Tibial nerve (tissue), 4 donors: ENCODE measurements at places on chromosomes 16 and 17. TPM values are rescaled to one million over a fixed set of nuclear protein-coding genes. Genes with fewer than 3 reads are reported as not detected.

The UBE2Z gene
- 63.8 TPM for total RNA-seq

The NSF gene
- total RNA-seq, result 31.8 TPM

The KRTAP3-1 gene
- total RNA-seq, result not detected

The CYB5B gene
- 45.9 TPM for total RNA-seq

- DNase-seq, result no peak
Measured at GRCh38 chr17:16820161-16820877, 130.3 kb downstream of the CCDC144A start.

DNA sequence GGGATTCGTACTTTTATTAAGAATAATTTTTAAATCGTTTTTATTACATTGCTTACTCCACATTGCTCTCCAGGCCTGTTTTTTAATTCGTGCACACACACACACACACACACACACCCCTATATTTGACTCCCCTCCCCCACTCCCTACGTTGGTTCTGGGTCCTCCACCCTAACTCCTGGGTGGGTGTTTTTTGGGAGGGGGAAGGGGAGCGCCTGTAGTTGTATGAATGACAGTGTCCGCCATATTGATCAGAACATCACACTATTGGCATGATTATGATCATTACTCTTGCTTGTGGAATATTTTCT lies 1.3 kb downstream of the GNAO1 start:
- no peak for DNase-seq

DNA sequence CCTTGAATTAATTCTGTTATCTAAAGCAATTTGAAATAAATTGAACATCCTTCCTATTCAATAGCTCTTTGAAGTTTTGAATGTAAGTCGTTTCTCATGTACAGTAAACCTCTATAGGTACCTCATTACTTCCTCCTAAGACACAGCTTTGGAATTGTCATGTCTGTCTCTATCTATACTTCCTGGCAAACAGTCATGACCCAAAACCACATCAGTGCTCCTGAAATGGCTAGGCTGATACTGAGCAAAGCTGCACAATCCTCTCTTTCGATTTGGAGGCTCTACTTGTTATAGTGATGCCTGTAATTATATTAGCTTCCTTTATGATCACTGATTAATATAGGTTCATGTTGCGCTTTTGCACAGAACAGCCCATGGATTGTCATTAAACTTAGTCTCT lies 110.1 kb downstream of the ADAMTS18 start:
- DNase-seq, result no peak

The CARD14 gene
- 4.4 TPM for total RNA-seq

The TAT gene
- not detected for total RNA-seq

- no peak for DNase-seq
Measured at GRCh38 chr16:533391-534123, 6.0 kb downstream of the CAPN15 start.

DNA sequence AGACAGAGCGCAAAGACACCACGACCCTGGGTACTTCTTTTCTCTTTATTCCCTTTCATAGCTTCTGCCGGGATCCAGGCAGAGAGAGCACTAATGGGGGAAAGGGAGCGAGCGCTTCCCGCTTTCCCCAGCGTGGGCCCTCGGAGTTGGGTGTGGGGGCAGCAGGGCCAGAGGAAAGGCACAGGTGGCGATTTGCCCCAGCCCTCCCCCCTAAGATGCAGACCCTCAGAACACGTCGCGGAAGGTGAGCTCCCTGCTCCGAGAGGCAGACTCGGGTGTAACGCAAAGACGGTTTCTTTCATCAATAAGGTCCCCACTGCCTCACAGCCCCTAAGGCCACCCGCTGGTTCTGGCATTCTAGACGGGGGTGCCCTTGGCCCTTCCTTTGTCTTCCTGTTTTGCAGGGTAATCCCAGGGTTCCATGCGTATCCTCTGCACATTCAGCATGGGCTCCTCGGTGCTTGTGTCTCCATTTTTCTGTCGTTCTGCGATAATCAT lies 570 bp upstream of the NME3 start:
- DNase-seq, result no peak

GRCh38 chr17:41082626-41083025 lies 1.3 kb upstream of the KRTAP4-7 start:
- DNase-seq, result no peak

The THUMPD1 gene
- total RNA-seq, result 58.4 TPM

DNA sequence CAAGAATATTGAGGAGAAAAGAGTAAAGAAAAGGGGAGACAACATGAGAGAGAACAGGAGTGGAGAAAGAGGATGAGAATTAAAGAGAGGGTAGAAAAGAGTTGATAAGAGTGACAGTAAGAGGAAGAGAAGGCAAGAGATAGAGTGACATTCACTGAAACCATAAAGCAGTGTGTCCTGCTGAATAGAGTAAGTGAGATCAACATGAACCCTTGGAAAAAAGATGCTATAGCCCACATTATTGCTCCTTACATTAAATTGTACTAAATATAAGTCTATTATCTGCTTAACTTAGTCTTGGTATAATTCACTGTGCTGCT lies 489.5 kb downstream of the SHISA9 start:
- DNase-seq, result no peak

DNA sequence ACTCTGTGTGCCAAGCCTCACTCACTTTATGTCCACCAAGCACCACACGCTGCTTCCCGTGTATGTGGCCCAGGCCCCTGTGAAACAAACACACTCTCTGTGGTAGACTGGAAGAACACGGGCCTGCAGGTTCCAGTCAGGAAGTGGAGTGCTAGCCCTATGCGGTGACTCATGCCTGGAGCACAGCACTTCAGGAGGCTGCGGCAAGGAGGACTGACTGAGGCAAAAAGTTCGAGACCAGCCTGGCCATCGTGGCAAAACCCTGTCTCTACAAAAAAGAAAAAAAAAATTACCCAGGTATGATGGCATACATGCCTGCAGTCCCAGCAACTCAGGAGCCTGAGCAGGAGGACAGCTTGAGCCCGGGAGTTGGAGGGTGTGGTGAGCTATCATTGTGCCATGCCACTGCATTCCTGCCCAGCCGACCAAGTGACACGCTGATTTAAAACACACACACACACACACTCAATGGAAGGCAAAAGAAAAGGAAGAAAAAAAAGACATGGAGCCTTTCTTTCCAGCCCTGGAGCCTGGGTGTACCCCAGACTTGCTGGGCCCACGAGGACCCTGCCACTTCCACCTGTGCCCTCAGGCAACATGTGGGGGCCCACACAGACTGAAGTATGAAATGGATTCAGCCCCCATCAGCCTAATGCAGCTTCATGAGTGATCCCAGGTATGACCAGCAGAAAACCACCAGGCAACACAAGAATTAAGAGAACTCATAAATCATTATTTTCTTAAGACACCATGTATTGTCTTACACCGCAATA lies 126.6 kb downstream of the ANKRD11 start:
- DNase-seq, result no peak

The CMTR2 gene
- total RNA-seq, result 23.6 TPM

GRCh38 chr17:40961591-40961990 lies 5.2 kb downstream of the KRT39 start:
- no peak for DNase-seq

GRCh38 chr16:28549301-28549899 lies 4.3 kb upstream of the SGF29 start:
- DNase-seq, result no peak

- peak; percentile 84 for DNase-seq
Measured at GRCh38 chr16:87278191-87279093, 38.8 kb downstream of the C16orf95 start.

DNA sequence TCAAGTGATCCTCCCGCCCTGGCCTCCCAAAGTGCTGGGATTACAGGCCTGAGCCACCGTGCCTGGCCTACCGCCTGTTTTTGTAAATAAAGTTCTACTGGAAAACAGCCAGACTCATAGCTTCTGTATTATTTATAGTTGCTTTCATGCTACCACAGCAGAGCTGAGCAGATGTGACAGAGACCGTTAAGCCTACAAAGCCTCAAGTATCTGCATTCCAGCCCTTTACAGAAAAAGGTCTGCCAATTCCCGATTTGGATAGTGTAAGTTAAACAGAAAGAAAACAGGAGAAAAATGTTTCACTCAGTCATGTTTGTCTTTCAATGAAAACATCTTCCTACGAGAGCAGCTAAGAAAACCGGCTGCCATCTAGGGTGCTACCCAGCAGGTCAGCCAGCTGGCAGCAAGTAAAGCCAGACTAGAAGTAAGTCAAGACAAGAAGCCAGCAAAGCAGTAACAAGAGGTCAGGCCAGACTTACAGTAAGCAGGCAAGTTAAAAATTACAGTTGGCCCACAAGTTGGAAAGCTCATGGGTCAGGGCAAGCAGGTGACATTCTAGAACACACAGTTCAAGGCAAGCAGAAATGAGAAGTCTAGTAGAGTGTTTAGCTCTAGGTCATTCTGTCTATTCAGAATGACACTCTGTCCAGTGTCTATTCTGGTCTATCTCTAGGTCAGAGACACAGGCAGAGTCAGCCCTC lies 17.7 kb downstream of the NCBP3 start:
- no peak for DNase-seq

DNA sequence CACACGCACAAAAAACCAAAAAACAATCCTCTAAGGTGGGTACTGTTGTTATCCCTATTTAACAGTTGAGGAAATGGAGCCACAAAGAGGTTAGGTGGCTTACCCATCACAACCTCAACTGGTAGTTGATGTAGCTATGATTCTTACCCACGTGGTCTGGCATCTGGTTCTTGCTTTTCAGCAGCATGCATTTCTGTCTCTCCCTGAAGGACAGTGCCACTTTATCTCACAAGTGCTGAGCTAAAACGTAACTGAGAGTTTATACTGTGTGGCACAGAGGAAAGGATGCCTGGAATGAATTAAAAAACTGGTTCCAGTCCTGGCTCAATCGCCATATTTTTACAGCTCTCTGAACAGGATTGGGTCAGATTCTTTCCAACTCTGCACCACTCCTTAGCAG lies 1.9 kb upstream of the CORO6 start:
- no peak for DNase-seq

DNA sequence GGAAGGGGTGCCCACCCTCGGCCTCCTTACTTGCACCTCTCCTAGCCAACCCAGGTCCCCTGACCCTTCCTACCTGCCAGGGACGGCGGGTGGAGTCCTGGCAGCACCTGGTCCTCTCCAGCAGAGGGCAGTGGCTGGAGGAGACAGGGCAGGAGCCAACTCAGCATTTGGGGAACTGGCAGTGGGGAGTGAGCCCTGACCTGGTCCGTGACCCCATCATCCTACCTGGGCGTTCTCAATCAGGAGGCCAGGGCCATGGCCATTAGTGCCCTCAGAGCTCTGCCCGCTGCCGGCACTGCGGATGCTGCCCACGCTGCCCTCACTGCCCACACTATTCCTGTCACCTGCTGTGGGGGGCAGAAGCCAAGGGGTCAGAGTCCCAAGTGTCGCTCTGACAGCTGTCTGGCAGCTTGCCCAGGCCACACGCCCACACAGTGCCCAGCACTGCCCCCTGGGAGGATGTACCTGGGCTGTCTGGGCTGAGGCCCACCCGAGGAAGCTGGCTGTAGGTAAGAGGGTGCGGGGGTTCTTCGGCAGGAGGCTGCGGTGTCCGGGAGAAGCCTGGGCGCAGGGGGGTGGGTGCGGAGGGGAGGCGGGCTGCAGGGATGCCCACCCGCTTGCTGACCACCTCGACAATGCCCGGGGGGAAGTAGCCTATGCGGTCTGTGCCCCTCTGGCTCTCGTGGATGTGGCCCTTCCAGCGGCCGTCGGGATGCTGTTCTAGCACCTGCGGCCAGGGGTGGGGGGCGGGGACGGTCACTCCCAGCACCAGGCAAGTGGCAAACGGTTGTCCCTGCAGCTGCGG lies 10.8 kb downstream of the CASKIN2 start:
- no peak for DNase-seq

The CRYM gene
- total RNA-seq, result not detected

DNA sequence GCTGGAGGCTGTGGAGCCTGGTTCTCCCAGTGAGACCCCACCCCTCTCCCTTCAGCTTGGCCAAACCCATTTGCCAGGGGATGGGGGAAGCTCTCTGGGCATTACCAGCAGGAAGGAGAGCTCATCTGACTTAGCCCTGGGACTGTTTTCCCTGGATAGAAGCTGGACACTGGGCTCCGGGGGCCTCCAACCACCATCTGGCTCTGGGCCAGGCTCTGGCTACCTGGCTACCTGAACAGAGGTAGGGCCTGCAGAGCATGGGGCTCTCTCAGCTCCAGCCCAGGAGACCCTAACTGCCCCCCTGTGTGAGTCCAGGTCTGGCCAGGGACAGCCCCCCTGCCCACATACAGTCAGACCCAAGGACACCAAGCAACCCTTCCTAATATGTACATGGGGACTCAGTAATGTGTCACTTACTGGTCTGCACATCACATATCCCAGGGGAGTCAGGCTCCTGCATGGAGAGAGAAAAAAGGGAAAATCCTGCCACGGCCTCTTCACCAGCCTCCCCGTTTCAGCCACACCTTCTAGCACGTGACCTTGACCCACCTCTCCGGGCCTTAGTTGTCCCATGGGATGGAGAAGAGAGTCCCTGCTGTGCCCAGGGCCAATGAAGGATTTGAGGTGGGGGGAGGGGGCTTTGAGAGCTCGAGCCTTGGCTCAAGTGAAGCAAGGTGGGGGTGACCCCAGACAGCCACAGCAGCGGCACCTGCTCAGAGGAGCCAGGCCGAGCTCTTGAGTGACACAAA lies 13.8 kb downstream of the CNGB1 start:
- DNase-seq, result no peak
